ENCODE measurements at places on chromosomes 1 and 21. TPM values are rescaled to one million over a fixed set of nuclear protein-coding genes. Genes with fewer than 3 reads are reported as not detected.

The OR2M3 gene
- total RNA-seq, result not detected

The NID1 gene
- total RNA-seq, result 43.7 TPM

The KCNJ15 gene
- total RNA-seq, result not detected

The MARK1 gene
- 0.14 TPM for total RNA-seq

The CLCA4 gene
- total RNA-seq, result not detected

The NR5A2 gene
- 9.1 TPM for total RNA-seq

The LRRC39 gene
- total RNA-seq, result not detected

The APOBEC4 gene
- total RNA-seq, result not detected

DNA sequence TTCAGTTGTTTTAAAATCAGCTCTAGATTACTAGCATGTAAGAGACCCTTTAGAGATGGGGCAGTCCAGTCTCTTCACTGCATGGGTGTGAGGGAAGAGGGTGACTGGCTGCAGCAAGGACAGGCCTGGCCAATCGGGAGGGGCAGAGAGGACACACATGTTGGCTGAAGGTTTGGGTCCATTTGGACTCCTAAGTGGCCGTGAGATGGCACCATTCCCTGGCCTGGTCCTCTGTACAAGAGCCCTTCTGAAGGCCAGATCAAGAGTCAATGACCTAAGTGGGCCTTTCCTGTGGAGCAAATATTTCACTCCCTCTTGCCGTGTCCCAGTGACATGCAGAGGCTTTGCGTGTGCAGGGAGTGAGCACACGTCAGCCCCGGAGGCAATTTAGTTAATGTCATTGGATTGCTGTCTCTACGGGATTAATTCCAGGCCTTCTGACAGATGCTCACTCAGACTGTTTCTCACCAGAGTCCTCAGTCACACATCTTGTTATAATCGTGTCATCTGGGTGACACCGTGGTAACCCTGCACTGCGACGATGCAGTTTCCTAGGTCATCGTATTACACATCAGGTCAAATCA lies 613.0 kb downstream of the NPHP4 start:
- no peaks in the 10 kb centered on the region for H3K27me3 ChIP-seq
- no peak overlapping the region for H3K27ac ChIP-seq
- DNase-seq, result no peak
- no peaks in the 10 kb centered on the region for H3K36me3 ChIP-seq

GRCh38 chr21:33283203-33283602 lies 17.0 kb downstream of the IL10RB start:
- no peak overlapping the region for H3K4me3 ChIP-seq
- DNase-seq, result no peak
- H3K27ac ChIP-seq, result no peak overlapping the region

DNA sequence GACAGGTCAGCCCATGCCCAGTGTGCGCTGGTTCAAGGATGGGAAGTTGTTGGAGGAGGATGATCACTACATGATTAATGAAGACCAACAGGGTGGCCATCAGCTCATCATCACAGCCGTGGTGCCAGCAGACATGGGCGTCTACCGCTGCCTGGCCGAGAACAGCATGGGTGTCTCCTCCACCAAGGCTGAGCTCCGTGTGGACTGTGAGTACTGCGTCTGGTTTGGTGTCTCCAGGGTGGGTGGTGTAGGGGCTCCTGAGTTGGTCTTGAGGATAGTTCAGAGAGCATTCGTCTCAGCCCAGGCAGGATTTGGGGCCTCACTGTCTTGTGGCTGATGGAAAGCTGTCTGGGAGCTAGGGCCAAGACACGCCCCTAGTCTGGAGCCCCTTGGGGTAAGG lies 83.2 kb downstream of the TRIM11 start:
- no peak for DNase-seq
- no peaks in the 10 kb centered on the region for H3K4me1 ChIP-seq
- H3K4me3 ChIP-seq, result no peak overlapping the region
- no peaks in the 10 kb centered on the region for H3K36me3 ChIP-seq
- H3K27ac ChIP-seq, result no peak overlapping the region

GRCh38 chr1:246181241-246181640 lies 325.8 kb downstream of the SMYD3 start:
- H3K27ac ChIP-seq, result no peak overlapping the region
- H3K27me3 ChIP-seq, result no peaks in the 10 kb centered on the region
- no peak for DNase-seq
- H3K4me3 ChIP-seq, result no peak overlapping the region

DNA sequence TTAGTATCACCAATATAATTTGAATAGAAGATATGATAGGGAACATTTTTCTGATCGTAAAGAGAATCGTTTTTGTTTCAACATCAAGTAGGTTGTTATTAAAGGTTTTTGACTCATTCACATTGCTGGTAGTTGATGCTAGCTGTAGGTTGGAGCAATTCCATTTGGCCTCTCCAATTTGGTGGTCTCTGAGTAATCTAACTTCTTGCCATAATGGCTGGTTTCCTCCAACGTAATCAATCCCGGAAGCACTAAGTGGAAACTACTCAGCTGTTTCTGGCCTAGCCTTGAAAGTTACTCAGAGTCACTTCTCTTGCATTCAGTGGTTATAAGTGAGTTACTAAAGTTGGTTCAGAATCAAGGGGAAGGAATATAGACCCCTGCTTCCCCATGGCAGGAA lies 26.0 kb downstream of the RCOR3 start:
- no peaks in the 10 kb centered on the region for H3K27me3 ChIP-seq
- peaks cover 2% of the 10 kb centered on the region for H3K36me3 ChIP-seq
- H3K4me1 ChIP-seq, result no peaks in the 10 kb centered on the region
- no peak overlapping the region for H3K27ac ChIP-seq
- H3K4me3 ChIP-seq, result no peak overlapping the region
- DNase-seq, result no peak

GRCh38 chr21:37463083-37463801 lies 96.7 kb downstream of the DYRK1A start:
- H3K36me3 ChIP-seq, result 0 out of 2 replicates have a peak, but pooled peaks cover 1% of the 10 kb centered on the region
- peaks cover 19% of the 10 kb centered on the region for H3K4me1 ChIP-seq
- H3K27me3 ChIP-seq, result no peaks in the 10 kb centered on the region

GRCh38 chr1:223747838-223748335 lies 35.5 kb downstream of the CAPN2 start:
- H3K4me1 ChIP-seq, result no peaks in the 10 kb centered on the region
- no peak for DNase-seq
- H3K4me3 ChIP-seq, result no peak overlapping the region
- no peaks in the 10 kb centered on the region for H3K27me3 ChIP-seq

- no peaks in the 10 kb centered on the region for H3K27me3 ChIP-seq
- H3K27ac ChIP-seq, result no peak overlapping the region
- no peaks in the 10 kb centered on the region for H3K36me3 ChIP-seq
- no peak overlapping the region for H3K4me3 ChIP-seq
Measured at GRCh38 chr21:38479641-38480525, 18.4 kb downstream of the ERG start.

DNA sequence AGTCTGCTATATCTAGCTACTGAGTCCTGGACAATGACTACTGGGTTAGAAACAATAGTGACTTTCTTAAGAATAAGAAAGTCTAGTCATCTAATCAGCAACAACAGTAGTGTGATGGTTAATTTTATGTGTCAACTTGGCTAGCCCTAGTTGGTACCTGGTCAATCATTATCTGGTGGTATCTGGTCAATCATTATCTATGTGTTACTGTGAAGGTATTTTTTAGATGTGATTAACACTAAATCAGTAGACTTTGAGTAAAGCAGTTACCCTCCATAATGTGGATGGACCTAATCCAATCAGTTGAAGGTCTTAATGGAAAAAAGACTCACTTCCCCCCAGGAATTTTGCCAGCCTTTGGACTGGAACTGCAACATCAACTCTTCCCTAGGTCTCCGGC lies 312.6 kb downstream of the SIPA1L2 start:
- no peaks in the 10 kb centered on the region for H3K36me3 ChIP-seq
- peaks cover 10% of the 10 kb centered on the region for H3K4me1 ChIP-seq
- no peak overlapping the region for H3K27ac ChIP-seq
- no peak overlapping the region for H3K4me3 ChIP-seq

DNA sequence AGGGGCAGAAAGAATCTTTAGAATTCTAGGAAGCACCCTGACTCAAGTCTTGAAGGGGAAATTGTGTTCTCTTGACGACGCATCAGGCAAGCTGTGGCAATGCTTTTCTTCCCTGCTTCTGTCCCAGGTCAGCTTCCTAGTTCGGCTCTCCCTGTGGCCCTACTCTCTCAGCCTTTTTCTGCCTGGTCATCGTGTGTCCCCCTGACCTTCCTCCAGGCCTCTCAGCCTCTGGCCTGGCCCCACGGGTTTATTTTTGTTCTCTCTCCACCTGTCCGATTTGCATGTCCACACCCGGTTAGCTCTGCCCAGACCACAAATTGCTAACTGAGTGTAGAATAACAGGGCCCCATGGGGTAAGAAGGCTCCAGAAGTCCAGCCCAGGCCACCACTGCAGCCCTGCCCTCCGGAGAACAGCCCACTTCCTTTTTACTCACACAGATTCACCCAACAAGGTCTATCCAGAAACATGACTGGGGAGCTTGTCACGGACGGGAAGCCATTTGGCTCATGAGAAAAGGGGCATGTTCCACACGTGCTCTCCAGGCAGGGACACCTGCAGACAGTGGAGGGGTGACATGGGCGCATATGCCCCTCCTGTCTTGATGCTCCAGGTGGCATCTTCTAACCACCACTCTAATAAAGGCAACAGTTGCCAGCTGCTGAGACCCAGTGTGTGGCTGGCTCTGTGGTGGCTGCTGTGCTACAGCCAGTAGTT lies 9.8 kb downstream of the KCNN3 start:
- H3K27me3 ChIP-seq, result no peaks in the 10 kb centered on the region
- H3K4me1 ChIP-seq, result no peaks in the 10 kb centered on the region
- H3K36me3 ChIP-seq, result no peaks in the 10 kb centered on the region
- no peak overlapping the region for H3K27ac ChIP-seq

DNA sequence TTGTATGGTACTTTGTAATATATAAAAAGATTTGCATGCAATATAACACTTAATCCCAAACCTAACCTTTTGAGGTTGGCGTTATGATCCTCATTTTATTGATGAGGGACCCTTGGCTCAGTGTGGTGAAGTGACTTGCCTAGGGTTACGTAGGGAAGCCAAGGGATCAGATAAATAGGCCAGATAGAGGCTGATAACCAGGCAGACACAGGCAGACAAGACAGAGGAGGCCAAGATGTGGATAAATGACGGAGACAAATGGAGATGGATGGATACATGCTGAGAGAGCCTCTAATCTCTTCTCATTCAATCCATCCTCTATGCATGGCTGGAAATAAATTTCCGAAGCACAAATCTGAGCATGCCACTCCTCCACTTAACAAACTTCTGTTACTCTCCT lies 136.9 kb upstream of the SPATA6 start:
- no peak for DNase-seq
- no peaks in the 10 kb centered on the region for H3K36me3 ChIP-seq
- H3K27ac ChIP-seq, result no peak overlapping the region
- H3K4me1 ChIP-seq, result no peaks in the 10 kb centered on the region
- H3K27me3 ChIP-seq, result no peaks in the 10 kb centered on the region
- no peak overlapping the region for H3K4me3 ChIP-seq

- no peak overlapping the region for H3K4me3 ChIP-seq
- no peak overlapping the region for H3K27ac ChIP-seq
- no peaks in the 10 kb centered on the region for H3K36me3 ChIP-seq
- no peaks in the 10 kb centered on the region for H3K27me3 ChIP-seq
Measured at GRCh38 chr1:211511947-211512346, 20.0 kb upstream of the RD3 start.

DNA sequence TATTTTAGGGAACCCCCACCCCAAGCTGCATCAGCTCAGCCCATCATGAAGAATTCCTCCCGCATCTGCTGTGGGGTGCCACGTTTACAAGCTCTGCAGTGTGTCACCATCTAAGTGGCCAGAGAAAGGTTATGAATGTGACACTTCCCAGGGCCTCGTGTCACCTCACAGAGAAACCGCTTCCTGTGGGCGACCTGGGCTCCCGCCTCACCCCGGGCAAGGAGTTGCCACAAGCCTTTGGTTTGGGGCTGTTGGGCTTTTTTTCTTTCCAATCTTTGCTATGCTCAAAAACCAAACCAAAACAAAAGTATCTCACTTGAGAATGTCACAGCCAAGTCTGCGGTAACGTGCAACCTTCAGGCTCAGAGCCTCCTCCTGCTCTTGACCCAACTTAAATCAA lies 82.1 kb upstream of the ARHGEF16 start:
- H3K36me3 ChIP-seq, result no peaks in the 10 kb centered on the region
- H3K27me3 ChIP-seq, result no peaks in the 10 kb centered on the region
- no peaks in the 10 kb centered on the region for H3K4me1 ChIP-seq

DNA sequence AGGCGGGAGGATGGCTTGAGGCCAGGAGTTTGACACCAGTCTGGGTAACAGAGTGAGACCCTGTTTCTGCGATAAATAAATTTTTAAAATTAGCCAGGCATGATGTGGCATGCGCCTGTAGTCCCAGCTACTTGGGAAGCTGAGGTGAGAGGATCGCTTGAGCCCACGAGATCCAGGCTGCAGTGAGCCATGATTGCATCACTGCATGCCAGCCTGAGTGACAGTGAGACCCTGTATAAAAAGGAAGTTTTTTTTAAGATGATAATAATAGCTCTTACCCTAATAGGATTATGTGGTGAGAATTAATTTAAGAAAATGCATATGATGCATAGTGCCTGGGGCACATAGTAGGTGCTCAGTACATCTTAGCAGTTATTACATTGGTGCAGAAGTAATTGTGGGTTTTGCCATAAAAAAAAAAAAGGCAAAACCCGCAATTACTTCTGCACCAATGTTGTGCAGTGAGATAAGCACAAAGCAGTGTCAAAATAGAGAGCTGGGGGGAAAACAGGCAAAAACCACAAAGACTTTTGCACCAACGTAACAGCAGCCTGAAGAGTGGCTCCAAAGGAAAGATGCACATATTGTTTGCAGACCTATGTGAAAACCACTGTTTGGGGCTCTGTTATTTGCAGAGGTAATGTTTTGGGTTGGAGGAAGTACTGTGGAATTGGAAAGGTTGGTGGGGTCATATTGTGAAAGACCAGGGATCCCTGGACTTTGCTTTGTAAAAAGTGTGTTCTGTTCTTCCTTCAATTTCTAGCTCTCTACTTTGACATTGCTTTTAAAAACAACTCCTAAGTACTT lies 72.4 kb downstream of the PLXNA2 start:
- H3K36me3 ChIP-seq, result no peaks in the 10 kb centered on the region
- DNase-seq, result no peak
- no peaks in the 10 kb centered on the region for H3K27me3 ChIP-seq
- peaks cover 29% of the 10 kb centered on the region for H3K4me1 ChIP-seq

DNA sequence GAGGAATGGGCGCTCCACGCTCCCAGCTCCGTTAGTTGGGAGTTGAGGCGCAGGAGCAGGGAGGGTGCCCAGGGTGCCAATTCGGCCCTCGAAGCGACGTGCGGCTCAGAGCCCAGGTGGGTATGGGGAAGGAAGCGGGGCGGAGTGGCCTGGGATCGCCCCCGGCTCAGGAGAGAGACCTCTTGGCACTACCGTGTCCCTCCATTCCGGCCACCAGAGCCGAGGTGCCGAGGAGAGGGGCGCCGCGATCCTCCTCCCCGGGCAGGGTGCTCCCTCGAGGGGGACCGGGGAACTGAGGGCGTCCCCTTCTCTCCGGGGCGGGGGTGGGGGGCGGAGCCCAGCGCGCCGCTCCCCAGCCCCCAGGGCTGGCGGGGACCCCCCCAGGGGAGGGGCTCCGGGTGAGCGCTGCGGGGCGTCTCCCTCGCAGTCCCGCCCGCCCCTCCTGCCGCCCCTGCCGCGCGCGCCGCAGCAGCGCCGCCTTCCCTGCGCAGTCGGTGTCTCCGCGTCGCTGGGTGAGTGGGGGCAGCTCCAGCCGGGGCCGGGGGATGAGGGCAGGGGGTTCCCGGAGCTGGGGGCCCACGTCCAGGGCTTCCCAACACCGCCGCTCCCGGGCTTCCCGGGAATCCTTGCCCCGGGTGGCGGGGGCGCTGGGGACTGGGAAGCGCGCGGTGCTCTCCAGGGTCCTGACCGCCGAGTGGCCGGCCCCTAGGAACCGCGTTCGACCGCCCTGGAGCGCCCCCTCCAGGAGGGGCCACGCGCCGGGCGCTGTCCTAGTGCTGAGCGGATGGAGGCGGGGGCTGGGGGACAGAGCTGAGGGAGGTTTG lies at the start of gene HPCA:
TSS of gene HPCA (plus strand) at position 488 of the 824 bp plus-strand sequence. CDS start 2,408 bp downstream, outside the sequence.
- H3K27ac ChIP-seq, result no peak within 1 kb of the TSS
- peak; percentile 53 for DNase-seq
- H3K4me1 ChIP-seq, result no peaks in the 10 kb centered on the region
- H3K36me3 ChIP-seq, result no peaks in the 10 kb centered on the region
- no peaks in the 10 kb centered on the region for H3K27me3 ChIP-seq

Data from Caco-2 (cell line).